ENCODE measurements at places on chromosomes 16 and 17.

DNA sequence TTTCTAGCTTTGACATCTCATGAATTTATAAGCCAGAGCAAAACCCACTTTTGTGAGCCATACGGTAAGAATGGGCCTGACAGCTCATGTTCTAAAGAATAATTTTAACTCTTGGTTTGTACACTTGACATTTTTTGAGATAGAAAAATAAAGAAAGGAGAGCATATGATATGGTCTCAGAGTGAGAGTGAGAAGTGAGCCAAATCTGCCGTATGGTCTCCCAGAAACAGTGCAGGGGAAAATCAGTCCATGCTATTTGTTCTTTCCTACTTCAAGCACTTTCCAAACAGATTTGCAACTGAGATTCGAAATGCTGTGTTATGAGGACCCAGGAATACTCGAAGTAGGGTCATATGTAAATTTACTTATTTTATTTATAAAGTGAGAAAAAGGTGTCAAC, 20.9 kb downstream of the SMIM36 start:
- DNase-seq: no peak

DNA sequence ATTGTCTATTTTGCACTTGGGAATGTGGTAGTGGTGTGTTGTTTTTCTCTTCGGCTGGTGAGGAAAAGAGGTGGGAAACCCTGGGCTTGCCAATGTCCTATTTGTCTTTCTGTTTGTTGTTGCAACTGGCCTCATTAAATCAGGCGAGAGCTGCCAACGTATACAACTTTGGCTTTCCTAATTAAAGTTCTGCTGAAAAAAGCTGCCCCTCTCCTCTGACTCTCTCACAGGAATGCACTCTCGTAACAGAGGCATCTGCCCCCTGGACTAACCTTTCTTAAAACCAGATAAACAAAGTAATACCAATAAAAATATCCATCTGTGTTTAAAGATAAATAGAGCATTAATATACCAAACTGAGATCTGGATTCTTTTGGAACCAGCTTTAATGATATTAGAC, 7.8 kb downstream of the CDRT15 start:
- no peak for DNase-seq

- no peak for DNase-seq
Observed at GRCh38 chr17:48374650-48375230, 55.3 kb downstream of the SKAP1 start.

- no peak for DNase-seq
Observed at GRCh38 chr17:77523540-77523939, 382.8 kb downstream of the SEC14L1 start.
